ENCODE measurements at places on chromosomes 6 and 20.

DNA sequence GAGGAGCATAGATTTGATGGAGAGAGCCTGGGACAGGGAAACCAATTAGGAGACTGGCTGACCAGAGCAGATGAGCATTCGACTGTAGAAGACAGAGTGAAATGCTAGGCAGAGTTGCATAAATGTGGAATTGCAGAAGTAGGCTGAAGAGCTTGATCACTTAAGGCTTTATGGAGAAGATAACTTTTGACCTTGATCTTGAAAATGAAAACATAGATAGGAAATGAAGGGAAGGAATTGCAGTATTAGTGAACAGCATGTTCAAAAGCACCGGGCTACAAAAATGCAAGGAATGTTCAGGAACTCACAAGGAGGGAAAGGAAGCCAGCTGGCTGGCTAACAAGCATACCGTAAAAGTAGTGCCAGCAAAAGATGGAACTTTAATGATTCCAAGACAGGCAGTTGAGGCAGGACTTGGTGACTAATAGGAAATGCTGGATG lies 20.5 kb upstream of the LTV1 start:
- no peak for DNase-seq

- no peak for DNase-seq
Observed at GRCh38 chr20:46580613-46581205, 30.3 kb upstream of the OCSTAMP start.

GRCh38 chr20:8389381-8390036 lies 257.4 kb downstream of the PLCB1 start:
- DNase-seq = no peak

DNA sequence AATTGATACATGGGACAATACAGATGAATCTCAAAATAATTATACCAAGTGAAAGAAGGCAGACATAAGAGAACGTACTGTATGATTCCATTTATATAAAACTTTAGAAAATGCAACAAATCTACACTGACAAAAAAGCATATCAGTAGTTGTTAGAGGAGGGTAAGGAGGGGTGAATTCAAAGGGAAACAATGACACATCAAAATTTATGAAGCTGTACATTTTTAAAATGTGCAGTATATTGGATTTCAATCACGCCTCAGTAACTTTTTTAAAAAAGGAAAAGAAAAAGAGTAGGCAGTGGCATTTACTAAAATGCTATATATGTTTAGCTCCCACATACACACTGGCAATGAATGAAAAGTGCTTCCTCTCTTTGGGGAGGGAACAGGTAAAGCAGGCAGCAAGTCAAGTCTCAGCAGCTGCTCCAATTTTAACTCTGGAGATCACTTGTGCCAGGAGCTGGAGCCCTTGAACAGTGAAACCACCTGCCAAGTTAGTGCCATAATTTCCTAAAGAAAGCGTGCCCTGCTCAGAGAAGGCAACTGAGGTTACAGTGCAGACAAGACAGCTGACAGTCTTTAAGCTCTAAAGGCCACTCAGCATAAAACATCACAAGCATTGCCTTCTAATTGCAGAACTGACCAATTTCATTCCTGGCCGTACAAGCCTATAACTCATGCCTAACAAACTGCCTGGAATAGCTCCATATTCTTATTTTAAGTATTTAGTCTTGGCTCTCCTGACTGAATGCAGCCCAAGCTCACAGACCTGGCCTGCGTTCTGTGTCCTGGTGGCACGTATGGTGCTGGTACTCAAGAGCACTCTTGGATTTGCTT lies 10.9 kb downstream of the FKBP1A start:
- DNase-seq = peak; percentile 41

DNA sequence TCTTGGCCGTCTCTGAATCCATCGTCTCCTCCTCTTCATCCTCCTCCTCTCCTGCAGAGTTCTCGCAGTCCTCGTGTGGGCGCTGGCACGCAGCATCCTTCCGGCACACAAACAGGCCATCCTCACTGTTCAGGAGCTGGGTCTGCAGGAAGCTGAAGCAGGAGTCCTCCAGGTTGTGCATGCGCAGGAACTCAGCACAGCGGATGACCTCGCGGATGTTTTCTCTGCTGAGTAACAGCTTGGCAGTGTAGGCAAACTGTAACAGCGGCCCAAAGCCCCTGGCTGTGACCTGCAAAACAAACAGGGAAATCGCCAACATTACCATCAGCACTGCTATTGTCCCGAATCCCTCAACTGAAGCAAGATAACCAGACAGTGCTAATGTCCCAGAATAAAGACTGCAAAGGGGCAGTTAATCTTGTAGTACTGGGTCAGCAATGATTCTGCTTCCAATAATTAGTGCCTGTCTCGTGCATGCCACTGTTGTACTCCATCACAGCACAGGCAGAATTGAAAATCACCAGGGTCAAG lies 57.4 kb downstream of the GJA10 start:
- no peak for DNase-seq

DNA sequence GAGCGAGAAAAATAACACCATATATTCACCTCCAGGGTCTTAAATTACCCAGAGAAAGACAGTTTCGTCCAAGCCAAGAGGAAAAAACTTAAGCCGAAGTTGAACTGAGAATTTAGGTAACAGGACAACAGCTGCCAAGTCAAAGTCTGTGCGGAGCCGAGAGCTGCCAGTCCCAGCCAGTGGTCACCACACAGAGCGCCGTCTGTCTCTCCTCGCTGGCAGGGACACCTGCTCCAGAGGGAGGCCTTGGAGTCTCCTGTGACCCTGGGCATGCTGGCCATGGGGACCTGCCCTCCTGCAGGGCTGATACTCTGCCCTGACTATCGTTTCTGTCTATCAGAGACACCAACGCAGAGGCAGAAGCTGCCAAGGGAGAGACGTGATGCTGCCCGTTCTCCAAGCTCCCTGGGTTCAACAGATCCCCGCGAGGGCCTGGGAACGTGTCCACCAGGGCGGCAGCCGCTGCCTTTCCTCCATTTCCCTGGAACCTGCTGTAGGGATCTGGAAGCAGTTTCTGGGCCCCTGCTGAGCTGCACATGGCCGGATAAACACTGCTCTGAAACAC lies 341.3 kb downstream of the SMOC2 start:
- no peak for DNase-seq

- no peak for DNase-seq
Observed at GRCh38 chr6:87066449-87067333, 28.2 kb downstream of the CGA start.

- DNase-seq = peak; percentile 36
Observed at GRCh38 chr20:32456869-32457478, 98.8 kb downstream of the ASXL1 start.

- no peak for DNase-seq
Observed at GRCh38 chr6:162100096-162100495, 627.5 kb downstream of the PRKN start.

DNA sequence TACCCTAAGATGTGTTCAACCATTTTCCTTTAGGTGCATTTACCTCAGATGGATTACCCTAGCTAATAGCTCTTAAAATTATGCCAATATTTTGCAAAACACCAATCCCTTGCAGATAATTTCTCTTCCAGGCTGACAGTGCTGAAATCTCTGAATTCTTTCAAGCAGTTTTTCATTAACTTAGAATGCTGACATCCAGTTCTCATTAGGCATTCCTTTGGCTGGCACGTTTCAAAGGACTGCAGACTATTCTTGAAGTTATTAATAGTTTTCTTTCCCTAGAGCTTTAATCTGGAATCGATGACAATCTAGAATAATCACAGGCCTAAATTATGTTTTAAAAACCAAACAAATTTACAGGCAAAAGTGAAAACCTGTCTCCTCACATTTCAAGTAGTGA lies 68.3 kb downstream of the SMLR1 start:
- DNase-seq = no peak

DNA sequence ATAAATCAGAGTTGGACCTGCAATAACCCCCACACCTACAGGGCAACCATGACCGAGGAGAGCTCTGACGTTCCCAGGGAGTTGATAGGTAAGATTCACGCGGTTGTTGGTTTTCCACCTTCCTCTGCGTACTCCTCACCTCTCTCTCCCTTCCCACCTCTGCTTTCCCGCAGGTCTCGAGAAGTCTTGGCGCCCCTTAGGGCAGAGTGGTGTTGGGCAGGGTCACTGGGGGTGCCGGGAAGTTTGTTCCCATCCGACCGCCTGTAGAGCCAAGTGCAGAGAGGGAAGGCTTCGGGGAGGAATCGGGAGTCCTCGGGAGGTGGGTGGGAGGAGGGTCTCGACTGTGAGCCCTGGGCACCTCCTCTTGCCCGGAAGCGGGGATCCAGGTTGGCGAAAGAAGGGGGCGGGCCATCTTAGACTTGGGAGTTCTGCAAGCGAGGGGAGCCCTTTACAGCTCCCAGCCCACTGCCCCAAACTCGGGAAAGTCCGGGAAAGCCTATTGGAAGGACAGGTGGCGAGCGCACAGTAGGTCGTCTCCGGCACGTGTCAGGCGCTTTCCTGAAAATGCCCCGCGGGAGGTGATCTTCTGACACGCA lies 672 bp downstream of the CARMIL1 start:
- no peak for DNase-seq

DNA sequence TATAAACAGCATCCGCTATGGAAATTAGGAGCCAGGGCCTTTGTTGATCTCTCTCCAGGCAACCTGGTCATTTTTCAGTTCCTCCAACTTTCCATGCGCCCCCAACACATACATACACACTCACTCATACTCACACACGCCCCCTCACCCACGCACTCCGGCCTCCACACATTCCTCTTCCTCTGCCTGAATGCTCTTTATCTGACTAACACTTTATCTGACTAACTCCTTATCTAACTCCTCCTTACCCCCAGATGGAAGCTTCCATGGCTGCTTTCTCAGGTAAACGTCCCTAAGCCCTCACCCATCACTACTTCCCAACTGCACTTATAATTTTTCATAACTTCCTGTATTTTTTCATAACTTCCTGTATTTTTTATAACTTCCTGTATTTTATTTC lies 17.4 kb downstream of the CASS4 start:
- no peak for DNase-seq

DNA sequence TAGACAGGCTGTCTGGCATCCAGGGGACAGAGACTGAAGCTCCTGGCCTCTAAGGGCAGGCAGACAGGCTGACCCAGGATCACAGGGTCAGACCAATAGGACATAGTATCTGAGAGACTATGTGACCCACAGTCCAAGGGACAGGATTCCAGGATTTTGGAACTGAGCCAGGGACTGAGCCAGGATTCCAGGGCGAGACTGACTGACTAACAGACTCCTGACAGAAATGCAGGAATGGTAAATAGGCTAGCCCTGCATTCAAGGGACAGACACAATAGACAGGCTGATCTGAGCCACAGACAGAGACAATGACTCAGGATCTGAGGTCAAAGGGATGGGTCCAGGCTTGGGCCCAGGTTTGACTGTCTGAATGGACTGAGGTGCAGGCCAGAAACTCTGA lies 19.8 kb downstream of the XKR7 start:
- no peak for DNase-seq

DNA sequence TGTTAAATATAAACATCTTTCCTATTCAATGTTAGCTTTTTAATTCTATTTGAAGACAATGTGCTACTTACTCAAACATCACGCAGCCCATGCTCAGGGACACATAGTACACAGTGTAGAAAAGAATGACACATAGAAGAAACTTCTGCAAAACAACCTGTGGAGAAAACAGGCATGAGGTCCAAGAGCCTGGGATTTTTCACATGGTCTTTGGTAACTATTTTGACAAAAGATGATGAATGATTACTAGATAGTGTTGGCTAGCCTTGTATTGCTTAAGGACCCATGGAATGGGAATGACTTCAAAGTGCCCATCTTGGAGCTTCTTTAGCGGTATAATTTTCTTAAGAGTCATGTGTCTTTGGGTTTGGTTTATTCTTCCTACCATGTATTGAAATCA lies 15.4 kb downstream of the TMEM244 start:
- DNase-seq = no peak

DNA sequence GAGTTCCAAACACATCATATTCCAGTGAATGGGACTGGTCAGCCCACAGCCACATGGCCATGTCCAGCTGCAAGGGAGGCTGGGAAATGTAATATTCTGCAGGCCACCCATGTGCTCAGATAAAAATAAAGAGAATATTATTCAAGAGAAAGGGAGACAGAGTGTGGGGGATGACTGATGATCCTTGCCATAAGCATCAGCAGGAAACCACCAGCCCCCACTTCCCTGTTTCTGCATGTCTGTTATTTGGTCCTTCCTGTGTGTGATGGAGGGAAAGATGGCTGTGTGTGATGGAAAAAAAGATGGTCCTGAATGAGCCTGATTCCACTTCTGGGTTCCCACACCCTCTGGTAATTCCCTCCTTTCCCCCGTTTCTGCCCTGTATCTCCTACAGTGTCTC lies 13.1 kb upstream of the RSPO4 start:
- DNase-seq = no peak

DNA sequence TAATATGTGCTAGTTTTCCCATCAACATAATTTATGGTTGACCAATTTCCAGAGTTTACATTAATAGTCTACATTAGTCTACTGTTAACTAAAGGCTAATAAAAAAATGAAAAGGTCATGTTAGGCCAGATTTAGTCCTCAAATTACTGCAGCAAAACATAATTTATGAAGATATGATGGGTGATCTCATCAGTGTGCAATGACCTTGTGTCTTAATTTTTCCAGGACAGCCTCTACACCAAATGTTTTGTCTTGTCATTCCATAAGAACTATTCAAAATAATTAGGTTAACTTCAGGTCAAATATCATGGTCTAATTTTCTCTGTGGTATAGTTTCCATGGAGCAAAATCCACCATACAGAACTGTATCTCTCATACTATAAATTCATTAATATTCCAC lies 234.2 kb downstream of the COL12A1 start:
- DNase-seq = no peak

DNA sequence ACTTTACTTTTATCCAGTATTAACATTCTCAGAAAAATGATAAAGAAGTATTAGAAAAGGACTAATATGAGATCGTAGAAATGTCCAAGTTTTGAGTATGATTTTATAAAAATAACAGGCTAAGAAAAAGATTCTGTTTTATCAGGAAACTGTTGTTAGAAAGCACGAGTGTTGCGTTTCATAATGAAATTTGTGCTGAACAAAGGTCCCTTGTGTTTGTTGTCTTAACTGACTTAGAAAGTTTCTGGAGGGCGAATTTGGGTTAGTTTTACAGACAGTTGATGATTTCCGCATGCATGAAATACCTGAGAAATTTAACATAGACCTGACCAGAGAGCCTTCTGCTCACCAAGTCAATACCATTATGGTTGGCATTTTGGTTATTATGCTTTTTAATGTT lies 136.0 kb downstream of the FNDC1 start:
- no peak for DNase-seq

GRCh38 chr6:43013843-43014433 lies at the start of the genes KLHDC3 and MEA1:
KLHDC3 (plus strand) TSS chr6:43014249; CDS start chr6:43017193, 2,944 bp downstream.
MEA1 (minus strand) TSS chr6:43013946; CDS start chr6:43013813, 133 bp downstream.
- peak; percentile 98 for DNase-seq

- no peak for DNase-seq
Observed at GRCh38 chr6:33781131-33781975, 7.6 kb downstream of the LEMD2 start.

DNA sequence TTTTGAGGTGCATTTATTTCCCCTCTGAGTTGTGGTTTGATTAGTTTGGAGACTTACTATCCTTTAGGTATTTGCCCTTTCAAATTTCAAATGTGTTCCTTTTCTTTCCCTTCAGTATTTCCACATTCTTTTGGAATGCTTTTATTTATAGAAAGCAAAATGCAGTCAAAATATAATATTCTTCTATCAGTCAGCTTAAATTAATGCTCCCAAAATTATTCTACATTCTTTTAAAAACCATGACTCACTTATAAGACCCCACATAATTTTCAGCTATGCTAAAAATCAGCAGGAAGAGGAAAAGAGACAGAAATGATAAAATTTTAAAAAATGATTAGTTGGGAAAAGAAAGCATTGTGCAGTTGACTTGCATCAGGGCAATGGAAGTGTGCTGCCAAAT lies 180.0 kb upstream of the SMLR1 start:
- DNase-seq = no peak

GRCh38 chr6:15491986-15492269 lies 170.9 kb downstream of the DTNBP1 start:
- no peak for DNase-seq

- DNase-seq = no peak
Observed at GRCh38 chr6:26222571-26222970, 135.3 kb downstream of the HFE start.

All from NCI-H524 treated with DMSO at 0.1 percent for 48 hours (cell line).